Renal cortical epithelial cell (primary cell): ENCODE measurements at places on chromosomes 4 and X.

- DNase-seq, result no peak
These were observed 1729.3 kb downstream of the C4orf33 start for GRCh38 chr4:130825284-130825683.

- DNase-seq, result no peak
These were observed 28.4 kb downstream of the CTBP1 start for GRCh38 chr4:1220566-1220965.

DNA sequence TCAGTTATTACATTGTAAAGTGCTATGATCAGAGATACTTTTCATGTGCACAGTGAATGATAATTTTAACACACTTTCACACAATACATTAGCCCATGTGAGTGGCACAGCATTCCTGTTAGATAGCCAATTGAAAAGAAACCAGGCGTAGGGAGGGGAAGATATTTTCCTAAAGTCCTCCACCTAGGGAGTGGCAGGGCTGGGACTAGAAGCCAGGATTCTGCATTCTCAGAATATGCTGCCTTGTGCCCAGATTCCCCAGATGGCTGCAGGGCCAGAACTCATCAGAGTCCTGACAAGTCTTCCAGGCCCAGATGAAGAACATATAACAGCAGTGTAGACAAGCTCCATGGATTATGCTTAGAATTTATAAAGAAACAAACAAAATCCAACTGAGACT is 350.2 kb downstream of the AFF2 start:
- DNase-seq, result no peak

DNA sequence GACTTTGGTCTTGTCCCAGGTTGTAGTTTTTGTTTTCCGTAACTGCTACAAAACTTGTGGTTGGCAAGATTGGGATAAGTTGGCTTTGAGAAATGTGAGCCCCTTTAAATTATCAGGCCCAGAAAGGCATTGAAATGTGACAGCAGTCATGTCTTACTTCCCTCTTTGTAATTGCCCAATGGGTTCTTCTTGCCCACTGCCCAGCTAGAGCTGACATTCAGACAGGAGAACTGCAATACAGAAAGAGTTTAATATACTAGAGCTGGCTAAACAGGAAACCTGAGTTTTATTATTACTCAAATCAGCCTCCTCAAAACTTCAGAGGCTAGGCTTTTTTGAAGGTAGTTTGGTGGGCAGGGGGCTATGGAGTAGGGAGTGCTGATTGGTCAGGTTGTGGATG is 288.3 kb downstream of the ZNF674 start:
- DNase-seq, result no peak

GRCh38 chr4:138772366-138772765 is 243.2 kb upstream of the NOCT start:
- no peak for DNase-seq

DNA sequence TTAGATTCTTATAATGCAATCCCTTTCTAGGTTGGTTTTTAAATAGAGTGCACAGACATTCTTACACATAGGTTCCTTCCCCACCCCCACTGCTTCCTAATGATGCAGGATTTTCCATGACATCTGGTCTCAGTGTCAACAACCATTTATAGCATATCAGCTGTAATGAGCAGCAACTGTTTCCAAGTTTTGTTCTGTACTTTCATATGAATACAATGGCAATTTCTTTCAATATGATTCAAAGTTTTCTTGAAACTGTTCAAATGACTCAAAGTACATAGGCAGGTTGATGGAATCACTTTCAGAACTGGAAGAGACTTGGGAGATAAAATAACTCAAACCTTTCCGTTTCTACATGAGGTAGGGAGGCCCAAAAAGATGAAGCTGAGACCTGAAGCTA is 220.7 kb downstream of the CAMK2D start:
- DNase-seq, result no peak
